ENCODE measurements at places on chromosomes 16 and 17.

DNA sequence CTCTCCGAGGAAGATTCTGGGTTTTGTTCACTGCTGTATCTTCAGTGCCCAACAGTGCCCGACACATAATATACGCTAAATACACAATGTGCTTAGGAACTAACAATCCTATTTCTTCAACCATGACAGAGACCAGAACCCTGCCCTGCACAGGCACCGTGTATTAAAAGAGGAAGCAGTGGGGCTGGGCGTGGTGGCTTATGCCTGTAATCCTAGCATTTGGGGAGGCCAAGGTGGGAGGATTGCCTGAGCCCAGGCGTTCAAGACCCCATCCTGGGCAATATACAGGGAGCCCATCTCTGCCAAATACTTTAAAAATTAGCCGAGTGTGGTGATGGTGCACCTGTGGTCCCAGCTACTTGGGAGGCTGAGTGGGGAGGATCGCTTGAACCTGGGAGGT, 19.3 kb downstream of the ARL2BP start:
- no peak for DNase-seq

DNA sequence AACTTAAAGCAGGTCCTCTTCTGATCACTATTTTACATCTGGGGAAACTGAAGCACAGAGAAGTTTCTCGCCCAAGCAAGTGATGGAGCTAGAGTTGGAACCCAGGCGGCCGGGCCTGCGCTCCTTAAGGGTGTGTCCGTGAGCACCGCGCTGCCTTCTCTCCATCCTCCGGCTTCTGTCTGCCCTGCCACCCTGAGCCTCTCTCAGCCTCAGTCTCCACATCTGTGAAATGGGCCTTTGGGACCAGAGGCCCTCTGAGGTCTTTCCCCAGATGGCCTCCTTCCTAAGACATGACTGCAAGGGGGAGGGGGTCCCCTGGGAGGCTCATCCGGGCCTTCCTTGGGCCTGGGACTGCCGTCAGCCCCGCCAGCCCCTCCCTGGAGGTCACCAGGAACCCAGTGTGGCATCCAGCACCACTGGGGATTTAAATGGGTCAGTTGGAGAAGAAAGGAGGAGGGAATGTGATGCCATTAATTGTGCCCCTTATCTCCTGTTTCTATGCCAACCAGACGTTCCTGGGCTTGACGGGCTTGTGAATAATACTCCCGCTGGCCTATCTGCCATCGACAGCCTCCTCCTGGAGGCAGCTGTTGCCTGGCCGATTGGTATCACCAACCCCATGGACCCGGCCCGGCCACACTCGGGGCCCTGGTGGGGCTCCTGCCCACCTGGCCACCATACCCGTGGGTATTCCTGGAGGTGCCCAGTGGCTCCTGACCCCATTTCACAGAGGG, 5.1 kb downstream of the ZFPM1 start:
- no peak for DNase-seq

DNA sequence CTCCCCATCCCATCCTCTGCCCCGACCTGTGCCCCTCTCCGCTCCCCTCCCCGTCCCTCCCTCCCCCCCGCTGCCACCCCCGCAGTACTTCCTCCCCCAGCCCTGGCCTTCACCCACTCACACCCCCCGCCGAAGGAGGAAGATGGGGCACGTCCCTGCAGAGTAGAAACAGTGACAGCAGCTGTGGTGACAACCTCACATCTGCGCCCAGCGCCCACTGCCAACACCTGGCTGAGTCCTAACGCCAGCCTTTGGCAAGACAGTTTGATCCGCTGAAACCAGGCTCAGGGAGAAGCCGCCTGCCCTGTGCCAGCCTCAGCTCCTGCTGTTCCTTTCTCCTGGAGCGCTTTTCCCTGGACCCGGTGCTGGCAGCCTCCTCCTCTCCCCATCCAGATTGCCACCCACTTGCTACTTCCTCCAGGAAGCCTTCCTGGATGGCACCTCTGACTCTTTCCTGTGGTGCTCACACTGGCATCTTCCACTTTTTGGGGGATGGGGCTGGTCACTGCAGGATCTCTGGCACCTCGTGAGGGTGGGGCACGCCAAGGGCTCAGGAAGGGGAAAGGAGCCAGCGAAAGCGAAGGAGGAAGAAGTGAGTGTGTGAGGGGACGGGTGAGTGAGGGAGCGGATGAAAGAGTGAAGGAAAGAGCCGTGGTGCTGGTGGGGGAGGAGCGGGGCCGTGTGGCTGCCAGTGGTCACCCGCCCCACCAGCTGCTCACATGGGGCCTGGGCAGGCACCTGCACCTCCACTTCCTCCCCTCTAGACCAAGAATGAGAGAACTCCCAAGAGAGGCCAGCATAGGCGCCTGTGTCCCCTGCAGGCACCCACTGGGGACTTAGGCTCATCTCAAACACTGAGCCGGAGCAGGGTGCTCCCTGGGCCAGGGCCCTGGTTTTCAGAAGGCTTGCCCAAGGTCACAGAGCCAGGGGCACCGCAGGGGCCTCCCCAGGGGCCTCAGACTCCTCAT, 27.0 kb downstream of the ZFPM1 start:
- no peak for DNase-seq

DNA sequence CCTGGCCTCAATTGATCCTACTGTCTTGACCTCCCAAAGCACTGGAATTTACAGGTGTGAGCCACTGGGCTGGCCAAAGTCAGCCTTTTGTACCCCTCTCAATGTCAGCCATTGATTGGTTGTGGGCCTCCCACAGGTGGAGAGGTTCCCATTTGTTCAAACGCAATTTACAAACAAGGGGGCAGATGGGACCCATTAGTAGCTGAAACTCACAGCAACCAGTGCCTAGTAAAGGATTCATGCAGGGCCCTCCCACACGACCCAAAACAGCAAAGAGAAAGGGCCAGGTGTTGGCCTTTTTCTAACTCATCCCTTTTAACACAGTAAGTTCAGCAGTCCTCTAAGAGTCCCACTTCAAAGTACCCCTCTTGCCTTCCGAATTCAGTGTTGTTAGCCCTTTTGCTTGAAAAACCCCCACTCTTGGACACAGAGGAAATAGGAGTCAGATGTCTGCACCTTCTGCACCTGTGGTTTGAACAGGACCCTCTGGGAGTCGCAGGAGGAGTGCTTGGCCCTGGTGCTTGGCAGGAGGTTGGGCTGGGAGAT, 89.2 kb downstream of the PITPNC1 start:
- DNase-seq, result no peak

DNA sequence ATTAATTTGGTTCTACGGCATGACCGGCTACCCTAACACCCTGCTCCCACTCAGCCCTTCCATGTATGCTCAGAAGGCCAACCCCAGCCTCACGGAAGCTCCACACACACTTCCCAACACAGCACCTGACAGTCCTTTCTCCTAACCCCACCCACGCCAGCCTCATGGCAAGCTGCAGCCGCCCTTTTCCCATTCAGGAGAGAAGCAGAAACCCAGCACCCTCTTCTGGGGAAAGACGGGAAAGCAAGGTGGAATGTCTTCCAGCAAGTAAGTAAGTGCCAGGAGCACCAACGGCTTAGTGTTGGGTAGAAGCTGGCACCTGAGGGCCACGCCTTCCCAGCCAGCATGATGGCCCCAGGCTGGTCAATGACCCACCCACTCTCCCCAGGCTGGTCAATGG, 32.1 kb downstream of the ABR start:
- peak; percentile 74 for DNase-seq

GRCh38 chr16:2897110-2897509, 14.1 kb downstream of the FLYWCH2 start:
- no peak for DNase-seq

DNA sequence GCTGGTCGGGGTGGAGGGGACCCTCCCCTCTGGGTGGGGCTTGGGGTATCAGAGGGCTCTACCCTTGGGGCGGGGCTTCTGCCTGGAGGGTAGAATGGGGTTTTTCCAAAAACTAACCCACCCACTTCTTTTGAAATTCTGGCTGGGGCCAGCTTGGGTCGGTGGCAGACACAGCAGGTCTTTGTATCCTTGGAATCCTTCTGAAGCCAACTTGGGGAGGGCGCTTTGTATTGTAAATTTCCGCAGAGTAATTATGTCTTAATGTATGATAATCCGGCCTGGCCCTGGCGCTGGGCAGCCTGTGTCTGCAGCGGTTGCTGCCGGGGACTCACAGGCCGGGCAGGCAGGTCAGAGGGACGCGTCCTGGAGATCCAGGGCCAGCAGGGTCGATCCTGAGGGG, 33.9 kb upstream of the GSE1 start:
- no peak for DNase-seq
